ENCODE measurements at places on chromosomes 7 and 10.

DNA sequence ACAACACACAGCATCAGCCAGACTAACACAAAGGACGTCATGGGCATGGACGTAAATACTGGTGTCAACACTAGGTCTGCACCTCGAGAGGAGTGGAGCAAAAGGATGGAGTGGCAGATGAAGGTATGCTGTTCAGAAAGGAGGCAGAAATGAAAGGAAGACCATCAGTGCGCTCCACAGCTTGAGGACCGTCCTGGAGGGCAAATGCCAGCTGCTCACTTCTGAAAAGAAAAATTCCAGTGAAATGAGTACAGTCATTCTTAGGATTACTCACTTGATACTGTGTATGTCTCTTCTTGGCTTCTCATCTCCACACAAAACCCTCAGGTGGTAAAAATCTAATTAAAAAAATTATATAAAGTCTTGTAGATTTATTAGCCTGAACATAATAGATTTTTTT is 44.8 kb downstream of the EGFR start:
- no peak for DNase-seq

DNA sequence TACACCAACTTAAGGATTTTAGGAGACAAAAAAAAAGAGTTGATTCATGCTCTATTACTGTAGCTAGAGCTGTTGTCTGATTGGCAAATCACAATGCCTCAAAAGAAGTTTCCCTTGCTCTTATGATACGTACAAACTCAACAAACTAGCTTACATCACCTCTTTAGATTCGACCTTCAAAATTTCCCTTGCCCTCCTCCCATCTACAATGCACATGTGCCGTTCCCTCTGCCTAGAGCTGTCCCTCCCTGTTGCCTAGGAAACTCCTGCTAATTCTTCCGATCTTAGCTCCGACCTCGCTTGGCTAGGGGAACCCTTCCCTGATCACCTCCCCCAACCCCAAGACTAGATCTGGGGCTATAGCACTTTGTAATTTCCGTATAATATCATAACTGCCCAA is 55.4 kb downstream of the MAP3K8 start:
- DNase-seq = no peak

DNA sequence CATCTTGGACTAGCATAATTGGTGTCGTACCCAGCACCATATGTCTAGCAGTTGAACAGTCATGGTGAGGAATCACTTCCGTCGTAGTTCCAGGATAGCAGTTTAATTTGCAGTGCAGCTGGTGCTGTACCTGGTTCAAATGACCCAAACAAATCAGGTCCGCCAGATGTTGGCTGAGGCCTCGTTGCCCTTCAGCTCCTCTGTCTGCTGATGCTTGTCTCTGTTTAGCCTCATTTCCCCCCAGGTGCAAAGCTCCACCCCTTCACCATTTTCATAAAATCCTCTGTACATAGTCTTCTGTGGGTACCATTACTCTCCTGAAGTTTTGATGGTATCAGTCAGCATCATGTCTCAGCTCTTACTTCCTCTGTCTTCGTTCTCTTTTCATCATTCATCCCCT is 35.1 kb downstream of the UMAD1 start:
- no peak for DNase-seq

- DNase-seq = no peak
These were observed 11.3 kb upstream of the TSPAN15 start for GRCh38 chr10:69439813-69440506.

Measured in omental fat pad (tissue), 4 donors.